Pulmonary artery endothelial cell (primary cell): ENCODE measurements at places on chromosomes 11 and 22.

DNA sequence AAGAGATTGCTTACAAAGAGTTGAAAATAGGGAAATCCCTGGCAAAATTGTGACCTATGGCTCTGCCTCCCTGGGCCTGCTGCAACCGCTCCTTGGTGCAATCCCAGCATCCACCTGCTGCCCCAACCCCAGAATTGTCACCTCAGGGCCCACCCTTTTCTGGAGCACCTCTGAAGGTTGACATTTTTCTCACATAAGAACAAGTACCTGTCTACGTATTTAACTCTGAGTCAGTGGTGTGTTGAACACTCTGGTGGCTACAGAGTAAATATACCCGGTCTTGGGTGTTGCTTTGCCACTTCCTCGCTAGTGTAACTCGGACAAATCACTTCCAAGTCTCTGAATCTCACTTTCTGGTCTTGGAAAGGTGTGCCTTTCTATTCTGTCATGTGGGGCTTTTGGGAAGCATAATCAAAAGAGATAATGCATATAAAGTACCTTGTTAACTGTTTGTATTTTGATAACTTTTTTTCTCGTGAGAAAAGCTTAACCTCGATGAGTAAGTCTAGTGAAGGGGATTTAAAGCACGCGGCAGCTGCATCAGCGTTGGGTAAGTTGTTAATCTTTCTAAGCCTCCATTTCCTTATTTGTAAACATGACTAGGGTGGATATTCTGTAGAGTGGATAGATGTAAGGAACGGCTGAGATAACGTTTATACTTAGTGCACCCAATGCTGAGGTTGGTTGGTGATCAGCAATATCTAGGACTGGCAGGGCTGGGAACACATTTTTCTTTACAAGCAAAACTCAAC, 881.2 kb downstream of the OPCML start:
- no peak for DNase-seq

- DNase-seq, result no peak
Measured at GRCh38 chr11:96033095-96033494, 109.2 kb upstream of the MTMR2 start.

DNA sequence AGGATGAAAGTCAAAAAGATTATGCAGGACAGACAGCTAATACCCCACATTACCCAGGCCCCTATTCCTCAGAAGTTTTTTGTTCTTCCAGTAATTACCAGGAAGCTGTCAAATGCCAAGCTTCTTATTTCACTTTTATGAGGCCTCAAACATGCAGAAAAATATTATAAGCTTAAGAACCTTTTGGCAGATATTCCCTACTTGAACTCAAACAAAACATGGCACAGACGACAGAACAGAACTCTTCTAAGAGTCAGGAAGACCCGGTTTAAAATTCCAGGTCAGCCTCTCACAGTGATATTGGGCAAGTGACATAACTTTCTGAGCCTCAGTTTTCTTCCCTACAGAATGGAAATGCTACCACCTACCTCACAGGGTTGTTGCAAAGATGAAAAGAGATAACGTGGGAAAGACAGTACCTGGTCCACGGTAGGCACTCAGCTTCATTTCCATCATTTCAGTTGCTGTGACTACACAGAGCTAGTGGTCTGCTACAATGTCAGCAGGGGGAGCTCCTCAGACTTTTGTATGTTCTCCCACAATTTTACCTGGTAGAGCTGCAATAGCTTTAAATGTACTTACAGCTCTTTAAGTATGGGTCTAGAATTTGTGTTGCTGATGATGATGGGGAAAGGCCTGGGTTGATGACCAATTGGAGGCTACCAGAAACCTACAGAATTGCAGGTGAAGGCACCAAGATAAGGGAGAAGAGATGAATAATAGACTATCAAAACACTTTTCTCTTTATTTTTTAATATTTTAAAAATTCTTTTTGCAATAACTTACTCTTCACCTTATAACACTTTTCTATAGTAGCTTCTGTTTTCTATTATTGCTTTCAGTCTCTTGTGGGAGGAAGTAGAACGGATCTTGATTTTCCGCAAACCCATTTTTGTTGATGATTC, 98.3 kb upstream of the CHRM4 start:
- DNase-seq, result peak; percentile 37

- DNase-seq, result peak; percentile 32
Measured at GRCh38 chr22:36913427-36914389, at the start of gene CSF2RB. Gene CSF2RB (plus strand): TSS chr22:36913628. CDS start chr22:36922208, 8,580 bp downstream.

DNA sequence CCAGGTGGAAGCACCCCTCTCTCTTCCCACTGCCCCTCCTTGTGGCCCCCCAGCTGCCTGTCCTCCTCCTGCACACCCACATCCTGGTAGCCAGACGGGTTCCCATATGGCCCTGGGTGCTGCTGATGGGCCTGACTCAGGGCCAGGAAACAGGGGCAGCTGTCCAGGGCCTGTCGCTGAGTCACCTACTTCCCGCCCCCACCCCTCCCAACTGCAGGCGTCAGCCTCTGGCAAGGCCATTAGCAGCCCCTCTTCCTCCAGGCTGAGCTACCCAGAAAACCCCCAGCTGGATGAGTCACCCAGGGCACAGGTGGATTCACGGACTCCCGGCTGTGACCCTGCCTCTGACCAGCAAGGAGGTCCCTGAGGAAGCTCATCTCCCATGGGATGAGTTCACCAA, 6.9 kb upstream of the GAL start:
- peak; percentile 29 for DNase-seq

GRCh38 chr22:46001046-46001425, 24.1 kb upstream of the WNT7B start:
- DNase-seq, result no peak
